ENCODE measurements at places on chromosomes 1 and 21. TPM values are rescaled to one million over a fixed set of nuclear protein-coding genes. Genes with fewer than 3 reads are reported as not detected.

The GJA9 gene
- total RNA-seq: not detected

The HAPLN2 gene
- not detected for total RNA-seq

The HES2 gene
- 5.0 TPM for total RNA-seq

The RSPH1 gene
- total RNA-seq: 46.9 TPM

The PTGFR gene
- 4.8 TPM for total RNA-seq

The KCNAB2 gene
- total RNA-seq: 13.7 TPM

The DRAM2 gene
- total RNA-seq: 28.2 TPM

The TMEM51 gene
- total RNA-seq: 15.1 TPM

The TARS2 gene
- 15.2 TPM for total RNA-seq

The JAM2 gene
- total RNA-seq: 16.0 TPM

The TACSTD2 gene
- total RNA-seq: 187 TPM

The C1QTNF12 gene
- total RNA-seq: 1.5 TPM

The PIK3R3 gene
- 36.7 TPM for total RNA-seq

The KCNA10 gene
- total RNA-seq: not detected

The IVL gene
- total RNA-seq: not detected

The MASP2 gene
- total RNA-seq: not detected

The ABCG1 gene
- total RNA-seq: 65.0 TPM

The HSPA6 gene
- 11.7 TPM for total RNA-seq

The OR2T5 gene
- not detected for total RNA-seq

The ANKRD34A gene
- 1.0 TPM for total RNA-seq

The SLC45A3 gene
- total RNA-seq: 8.6 TPM

The ATP1A2 gene
- total RNA-seq: 4.8 TPM

The CXADR gene
- total RNA-seq: 25.2 TPM

The GTF2B gene
- total RNA-seq: 51.1 TPM

The LDLRAD1 gene
- 30.1 TPM for total RNA-seq

The PPM1J gene
- not detected for total RNA-seq

The DSCAM gene
- total RNA-seq: 0.14 TPM

The CHI3L1 gene
- 98.6 TPM for total RNA-seq

The SPRR2G gene
- total RNA-seq: not detected

The CLDN8 gene
- total RNA-seq: 2.3 TPM

The CFAP141 gene
- 3.2 TPM for total RNA-seq

The DNASE2B gene
- not detected for total RNA-seq

The NT5C1A gene
- not detected for total RNA-seq

The PRR9 gene
- total RNA-seq: not detected

The GNG5 gene
- 60.7 TPM for total RNA-seq

The ADAMTS1 gene
- 99.7 TPM for total RNA-seq

The USP21 gene
- total RNA-seq: 22.6 TPM

The BARHL2 gene
- not detected for total RNA-seq
